Fibroblast of skin of left quadriceps (primary cell): ENCODE measurements at places on chromosomes 1 and 21.

DNA sequence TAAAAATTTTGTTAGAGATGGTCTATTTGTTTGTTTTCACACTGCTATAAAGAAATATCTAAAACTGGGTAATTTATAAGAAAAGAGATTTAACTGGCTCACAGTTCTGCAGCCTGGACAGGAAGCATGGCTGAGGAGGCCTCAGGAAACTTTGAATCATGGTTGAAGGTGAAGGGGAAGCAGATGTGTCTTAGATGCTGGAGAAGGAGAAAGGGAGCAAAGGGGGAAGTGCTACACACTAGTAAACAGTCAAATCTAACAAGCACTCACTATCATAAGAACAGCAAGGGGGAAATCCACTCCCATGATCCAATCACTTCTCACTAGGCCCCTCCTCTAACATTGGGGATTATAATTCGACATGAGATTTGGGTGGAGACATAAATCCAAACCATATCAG, 76.8 kb upstream of the COL24A1 start:
- DNase-seq = no peak

DNA sequence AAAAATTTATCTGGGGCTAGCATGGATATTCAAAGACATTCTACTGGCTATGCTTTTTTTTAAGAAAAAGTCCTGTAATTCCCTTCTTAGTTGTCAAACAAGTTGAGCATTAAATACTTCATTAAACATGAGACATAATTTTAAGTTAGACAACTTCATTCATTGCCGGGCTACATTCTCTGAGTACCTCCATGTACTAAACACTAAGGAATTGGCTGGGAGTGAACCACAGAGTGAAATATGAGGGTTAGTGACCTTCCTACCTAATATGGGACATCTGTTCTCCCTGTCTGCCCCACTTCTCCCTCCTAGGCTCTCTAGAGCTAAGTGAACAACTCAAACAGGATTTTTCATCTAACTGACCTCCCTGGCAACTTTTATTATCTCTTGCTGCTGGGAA, 370.4 kb downstream of the VAV3 start:
- peak; percentile 8 for DNase-seq

DNA sequence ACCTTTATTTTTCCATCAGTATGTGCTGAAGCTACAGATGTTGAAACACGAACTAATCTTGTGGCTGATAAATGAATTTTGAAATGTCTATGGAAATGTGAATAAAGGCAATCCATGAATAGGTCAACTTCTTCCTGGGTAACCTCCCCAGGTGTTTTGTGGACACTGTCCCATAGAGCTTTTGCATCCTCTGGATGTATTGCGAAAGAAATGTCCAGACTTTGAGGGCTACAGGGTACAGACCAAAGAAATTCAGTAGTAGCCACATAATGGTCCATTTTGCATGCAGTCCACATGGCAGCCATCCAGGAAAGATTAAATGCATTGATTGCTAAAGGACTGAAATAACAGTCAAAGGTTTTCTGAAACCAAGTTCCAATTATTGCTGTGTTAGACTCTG, 21.5 kb upstream of the DARS2 start:
- no peak for DNase-seq

DNA sequence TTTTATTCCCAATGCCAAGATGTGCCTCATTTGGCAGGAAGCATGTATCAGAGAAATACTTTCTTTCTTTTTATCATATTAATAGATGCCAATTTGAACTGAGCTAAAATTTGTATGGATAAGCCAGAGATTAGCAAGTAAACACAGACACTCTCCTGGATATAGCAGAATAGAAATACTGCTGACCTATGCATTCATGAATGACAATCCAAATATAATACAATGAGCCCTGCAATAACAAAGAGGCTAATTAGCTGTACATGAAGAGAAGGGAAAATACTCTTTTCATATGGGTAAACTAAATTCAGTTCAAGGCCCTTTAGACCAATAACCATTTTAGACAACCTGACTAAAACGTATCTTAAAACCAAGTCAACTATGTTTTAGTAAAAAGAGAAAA, 388.1 kb upstream of the NR5A2 start:
- DNase-seq = no peak

DNA sequence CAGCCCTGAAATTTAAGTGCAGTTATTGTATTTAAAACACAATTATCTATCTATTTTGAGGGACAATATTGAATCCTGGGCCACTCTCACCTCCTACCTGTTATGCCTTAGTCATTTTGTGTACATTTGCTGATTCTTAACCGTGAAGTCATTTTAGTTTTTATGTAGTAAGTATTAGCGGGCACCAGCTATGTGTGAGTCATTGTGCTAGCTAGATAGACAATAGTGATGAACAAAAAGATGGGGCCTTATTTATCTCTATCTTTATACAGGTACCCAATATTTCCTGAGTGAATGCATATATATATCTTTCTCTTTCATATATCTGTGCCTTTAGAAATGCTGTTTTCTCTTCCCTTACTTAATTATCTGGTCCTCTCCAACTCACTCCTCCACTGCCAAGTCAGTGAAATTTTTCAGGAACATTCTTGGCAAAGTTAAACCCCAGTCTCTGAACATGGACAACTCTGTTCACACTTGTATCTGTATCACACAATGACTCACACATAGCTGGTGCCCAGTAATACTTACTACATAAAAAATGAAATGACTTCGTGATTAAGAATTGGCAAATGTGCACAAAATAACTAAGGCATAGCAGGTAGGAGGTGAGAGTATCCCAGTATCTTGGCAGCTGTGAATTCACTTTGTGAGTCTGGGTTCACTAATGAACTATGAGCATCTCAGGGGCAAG, 166.0 kb upstream of the C8B start:
- no peak for DNase-seq

DNA sequence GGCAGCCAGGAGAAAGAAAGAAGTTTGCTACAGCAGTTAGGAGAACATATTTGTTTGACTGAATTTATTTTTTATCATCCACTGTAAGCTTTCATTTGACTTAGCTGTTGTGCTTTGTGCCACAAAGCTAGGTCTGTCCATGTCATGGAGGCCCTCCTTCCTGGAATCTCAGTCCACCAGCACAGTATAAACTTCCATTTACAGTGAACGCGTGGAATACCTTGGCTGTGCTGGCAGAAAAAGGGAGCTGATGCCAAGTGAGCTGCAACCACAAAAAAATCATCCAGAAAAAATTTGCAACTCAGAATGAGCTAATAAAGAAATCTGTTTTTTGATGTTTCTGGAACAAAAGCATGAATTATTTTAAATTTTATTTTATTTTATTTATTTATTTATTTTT, 72.6 kb downstream of the ATP6V1G3 start:
- DNase-seq = no peak

DNA sequence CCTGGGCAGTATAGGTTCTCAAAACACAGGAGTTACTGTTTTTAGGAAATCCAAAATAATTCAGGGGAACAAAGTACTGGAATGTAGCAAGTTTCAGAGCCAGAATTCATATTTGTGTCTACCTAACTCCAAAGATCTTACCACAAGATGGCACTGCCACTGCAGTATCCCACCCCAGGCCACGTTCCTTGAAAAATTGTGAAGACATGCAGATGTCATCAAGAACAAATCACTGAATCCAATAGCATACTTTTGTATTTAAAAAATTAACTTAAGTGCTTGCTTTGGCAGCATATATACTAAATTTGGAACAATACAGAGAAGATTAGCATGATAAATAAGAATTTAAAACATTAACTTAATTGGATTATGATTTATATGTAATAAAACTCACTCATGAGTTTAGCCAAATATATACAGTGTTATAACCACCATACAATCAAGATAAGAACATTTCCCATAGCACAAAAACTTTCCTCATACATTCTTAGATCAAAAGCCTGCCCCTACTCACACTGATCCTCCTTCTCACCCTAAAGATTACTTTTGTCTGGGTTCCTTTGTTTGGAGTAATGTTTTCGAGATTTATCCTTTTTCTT, 209.9 kb downstream of the FAF1 start:
- no peak for DNase-seq
